ENCODE measurements at places on chromosomes 3 and 15. TPM values are rescaled to one million over a fixed set of nuclear protein-coding genes. Genes with fewer than 3 reads are reported as not detected.

Gene PLIN1
- under 0.01 TPM for total RNA-seq

Gene COLQ
- under 0.01 TPM for total RNA-seq

Gene MYO9A
- 30.9 TPM for total RNA-seq

Gene GHSR
- total RNA-seq: not detected

Gene CTXND1
- not detected for total RNA-seq

Gene LRRIQ4
- total RNA-seq: 0.19 TPM
